Nephron progenitor cell (in vitro differentiated cells): ENCODE measurements at places on chromosomes 13 and 19.

GRCh38 chr19:16272945-16273344 lies 51.7 kb upstream of the KLF2 start:
- no peak for DNase-seq

DNA sequence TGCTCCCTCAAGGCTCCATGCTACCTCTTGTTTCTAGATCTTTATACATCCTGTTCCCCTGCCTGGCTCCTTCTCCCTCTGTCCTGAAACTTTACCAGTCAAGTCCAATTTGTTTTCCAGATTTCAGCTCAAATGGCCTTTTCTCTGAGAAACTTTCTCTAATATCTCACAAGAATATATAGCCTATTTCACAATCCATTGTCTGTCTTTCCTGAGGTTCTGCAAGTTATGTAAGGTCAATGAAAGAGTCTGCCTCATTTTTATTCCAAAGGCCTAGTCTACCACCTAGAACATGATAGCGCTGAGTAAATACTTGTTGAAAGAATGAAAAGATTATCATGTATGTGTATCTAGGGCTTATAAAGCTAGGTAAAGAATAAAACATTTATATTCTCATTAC lies 348.8 kb downstream of the SPRY2 start:
- DNase-seq, result no peak

DNA sequence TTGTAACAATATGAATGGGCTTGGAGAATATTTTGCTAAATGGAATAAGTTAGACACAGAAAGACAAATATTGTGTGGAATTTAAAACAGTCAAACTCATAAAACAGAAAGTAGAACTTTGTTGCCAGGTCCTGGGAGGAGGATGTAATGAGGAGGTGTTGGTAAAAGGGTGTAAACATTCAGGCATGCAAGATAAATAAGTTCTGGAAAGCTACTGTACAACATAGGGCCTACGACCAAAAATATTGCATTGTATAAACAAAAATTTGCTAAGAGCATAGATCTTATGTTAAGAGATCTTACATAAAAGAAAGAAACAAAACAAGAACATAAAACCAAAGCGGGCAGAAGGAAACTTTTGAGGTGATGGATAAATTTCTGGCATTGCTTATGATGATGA lies 1907.8 kb upstream of the PCDH20 start:
- DNase-seq, result no peak

DNA sequence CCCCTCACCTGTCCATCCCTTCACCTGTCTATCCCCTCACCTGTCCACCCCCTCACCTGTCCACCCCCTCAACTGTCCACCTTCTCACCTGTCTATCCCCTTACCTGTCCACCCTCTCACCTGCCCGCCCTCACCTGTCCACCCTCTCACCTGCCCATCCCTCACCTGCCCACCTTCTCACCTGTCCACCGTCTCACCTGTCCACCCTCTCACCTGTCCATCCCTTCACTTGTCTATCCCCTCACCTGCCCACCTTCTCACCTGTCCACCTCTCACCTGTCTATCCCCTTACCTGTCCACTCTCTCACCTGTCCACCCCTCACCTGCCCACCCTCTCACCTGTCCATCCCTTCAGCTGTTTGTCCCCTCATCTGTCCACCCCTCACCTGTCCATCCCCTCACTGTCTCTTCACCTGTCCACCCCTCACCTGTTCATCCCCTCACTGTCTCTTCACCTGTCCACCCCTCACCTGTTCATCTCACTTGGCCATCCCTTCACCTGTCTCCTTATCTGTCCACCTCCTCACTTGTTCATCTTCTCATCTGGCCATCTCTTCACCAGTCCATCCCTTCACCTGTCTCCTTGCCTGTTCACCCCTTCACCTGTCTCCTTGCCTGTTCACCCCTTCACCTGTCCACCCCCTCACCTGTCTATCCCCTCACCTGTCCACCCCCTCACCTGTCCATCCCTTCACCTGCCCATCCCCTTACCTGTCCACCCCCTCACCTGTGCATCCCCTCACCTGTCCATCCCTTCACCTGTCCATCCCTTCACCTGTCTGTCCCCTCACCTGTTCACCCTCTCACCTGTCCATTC lies 12.7 kb upstream of the KANK2 start:
- DNase-seq, result no peak

DNA sequence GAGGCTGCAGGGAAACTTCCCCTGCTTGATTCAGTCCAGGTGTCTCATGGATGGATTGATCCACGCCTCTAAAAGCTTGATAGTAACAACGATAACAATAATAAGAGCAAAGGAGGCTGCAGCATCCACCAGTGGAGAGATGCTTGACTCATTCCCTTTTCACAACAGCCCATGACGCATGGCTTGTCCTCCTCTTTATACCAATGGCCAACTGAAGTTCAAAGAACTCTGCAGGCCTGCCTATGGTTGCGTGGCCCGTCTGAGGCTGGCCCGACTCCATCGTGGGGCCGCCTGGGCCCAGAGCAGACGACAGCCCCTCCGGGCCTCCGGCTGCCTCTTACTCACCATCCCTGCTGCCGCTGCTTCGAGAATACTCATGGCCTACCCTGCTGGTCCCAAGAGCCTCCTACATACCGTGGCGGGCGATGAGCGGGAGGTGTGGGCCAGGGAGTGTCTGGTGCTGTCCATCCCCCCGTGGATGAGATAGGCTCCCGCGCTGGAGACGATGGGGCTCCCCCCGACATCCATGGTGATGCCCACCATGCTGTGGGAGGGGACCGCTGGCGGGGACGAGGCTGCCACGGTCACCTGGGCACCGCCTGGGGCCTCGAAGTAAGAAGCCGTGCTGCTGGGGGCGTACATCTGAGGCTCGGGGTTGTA lies 61.8 kb upstream of the RANBP3 start:
- DNase-seq, result no peak

DNA sequence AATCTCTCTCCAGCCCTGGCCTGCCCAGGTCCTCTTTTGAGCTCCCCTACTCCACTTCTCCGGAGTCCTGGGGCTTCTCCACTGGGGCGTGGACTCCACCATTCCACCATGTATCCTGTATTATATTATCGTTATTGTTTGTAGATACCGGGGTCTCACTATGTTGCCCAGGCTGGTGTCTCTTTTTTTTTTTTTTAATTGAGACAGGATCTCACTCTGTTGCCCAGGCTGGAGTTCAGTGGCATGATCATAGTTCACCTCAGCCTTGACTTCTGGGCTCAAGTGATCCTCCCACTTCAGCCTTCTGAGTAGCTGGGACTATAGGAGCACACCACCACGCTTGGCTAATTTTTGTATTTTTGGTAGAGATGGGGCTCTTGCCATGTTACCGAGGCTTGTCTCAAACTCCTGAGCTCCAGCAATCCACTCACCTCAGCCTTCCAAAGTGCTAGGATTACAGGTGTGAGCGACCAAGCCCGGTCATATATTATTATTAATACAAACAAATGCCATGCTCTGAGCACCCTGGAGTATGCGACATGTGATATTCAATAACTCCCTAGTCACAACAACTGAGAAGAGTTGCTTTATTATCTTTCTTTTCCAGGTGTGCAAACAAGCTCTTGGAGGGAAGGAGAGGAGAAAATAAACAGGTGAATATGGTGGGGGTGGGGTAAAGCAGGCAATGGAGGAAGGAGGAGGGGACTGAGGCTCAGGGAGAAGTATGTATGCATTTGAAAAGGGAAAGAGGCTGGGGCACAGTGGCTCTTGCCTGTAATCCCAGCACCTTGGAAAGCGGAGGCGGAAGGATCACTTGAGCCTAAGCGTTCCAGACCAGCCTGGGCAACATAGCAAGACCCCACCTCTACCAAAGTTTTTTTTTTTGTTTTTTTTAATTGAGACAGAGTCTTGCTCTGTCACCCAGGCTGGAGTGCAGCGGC lies 2.8 kb upstream of the CERS4 start:
- no peak for DNase-seq

GRCh38 chr13:47705185-47705584 lies 295.9 kb downstream of the SUCLA2 start:
- no peak for DNase-seq

DNA sequence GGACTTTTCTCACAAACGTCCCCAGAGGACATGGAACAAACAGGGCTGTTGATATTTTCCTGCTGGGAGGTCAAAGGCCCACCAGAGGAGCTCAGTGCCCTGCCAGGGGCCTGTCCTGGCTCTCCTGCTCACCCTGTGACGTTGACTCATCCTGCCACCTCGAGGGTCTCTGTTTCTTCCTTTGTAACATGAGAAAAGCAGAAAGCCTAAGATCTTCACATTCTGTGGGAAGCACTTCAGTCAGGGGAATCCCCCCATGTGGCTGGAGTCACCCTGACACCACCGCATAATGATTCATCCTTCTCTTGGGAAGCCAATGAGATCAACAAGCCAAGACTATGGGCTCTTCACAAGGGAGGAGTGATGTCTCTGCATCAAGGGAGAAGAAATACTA lies 147.9 kb downstream of the KATNAL1 start:
- no peak for DNase-seq

DNA sequence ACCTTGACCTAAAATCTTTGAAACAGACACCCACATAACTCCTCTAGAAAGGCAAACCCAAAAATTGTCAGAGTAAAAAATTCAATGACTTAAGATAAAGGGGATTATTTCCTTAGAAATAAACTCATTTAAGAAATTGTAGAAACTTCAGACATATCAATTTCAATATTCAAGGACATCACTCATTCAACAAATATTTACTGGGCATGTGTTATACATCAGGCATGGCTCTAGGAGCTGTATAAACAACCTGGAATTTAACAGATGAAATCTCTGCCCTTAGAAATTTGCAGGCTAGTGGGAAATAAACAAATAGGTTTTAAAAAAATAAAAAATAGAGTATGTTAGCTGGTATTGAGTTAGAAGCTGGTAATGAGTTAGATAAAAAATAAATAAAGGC lies 84.0 kb upstream of the LSM14A start:
- DNase-seq, result no peak

DNA sequence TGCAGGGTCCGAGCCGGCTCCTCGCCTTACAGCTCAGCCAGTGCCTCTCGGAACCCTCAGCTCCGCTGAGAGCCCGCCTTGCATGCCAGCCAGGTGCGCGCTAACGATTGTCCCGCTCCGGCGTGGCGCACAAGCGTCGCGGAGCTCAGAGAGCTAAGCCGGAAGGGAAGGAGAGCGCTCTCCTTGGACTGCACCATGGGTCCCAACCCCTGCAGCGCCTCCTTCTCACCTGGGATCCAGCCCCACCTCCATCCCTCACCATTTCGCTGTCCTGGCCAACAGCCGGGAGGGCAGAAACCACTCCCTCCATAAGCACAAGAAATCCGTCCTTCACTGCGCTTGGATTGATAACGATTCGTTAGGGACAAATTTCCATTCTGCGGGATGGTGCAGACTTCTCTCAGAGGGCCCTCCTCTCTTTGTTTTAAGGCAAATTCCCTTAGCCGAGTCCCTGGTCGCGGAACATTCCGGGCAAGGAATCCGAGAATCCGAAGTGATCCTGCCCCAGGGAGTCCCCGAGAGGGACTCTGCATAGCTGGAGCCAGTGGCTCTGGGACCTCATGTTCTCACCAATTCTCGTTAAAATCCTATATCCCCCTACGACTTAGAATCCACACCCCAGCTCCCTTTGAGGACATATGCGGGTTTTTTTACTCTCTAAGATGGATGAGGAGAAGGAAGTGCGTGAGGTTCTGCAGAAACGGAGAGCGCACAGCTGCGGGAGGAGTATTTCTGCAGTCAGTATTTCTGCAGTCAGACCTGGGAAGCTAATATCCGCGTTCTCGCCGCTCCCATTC lies 2.8 kb downstream of the GSX1 start:
- no peak for DNase-seq

GRCh38 chr13:107730813-107731212 lies 484.5 kb downstream of the LIG4 start:
- no peak for DNase-seq

- no peak for DNase-seq
Observed at GRCh38 chr13:55615081-55615480, 1525.6 kb upstream of the PRR20A start.
